ENCODE measurements at places on chromosomes 6 and 20.

- DNase-seq, result no peak
These were observed 39.8 kb upstream of the CST7 start for GRCh38 chr20:24909086-24909780.

DNA sequence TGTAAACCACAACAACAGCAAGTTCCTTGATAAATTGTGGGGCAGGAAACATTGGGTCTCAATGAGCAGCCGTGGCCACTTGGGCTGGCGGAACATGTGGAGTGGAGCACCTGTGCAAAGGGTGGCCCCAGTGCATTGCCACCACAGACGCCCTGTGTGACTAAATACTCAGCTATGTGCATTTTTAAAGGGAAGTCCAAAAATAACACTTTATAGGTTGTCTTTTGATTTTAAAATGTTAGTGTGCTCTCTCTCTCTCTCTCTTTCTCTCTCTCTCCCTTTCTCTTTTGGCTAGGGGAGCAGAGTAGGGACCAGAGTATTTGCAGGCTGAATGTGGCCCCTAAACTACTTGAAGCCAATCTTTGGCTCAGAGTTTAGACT is 236.3 kb downstream of the BCAS1 start:
- DNase-seq, result no peak

DNA sequence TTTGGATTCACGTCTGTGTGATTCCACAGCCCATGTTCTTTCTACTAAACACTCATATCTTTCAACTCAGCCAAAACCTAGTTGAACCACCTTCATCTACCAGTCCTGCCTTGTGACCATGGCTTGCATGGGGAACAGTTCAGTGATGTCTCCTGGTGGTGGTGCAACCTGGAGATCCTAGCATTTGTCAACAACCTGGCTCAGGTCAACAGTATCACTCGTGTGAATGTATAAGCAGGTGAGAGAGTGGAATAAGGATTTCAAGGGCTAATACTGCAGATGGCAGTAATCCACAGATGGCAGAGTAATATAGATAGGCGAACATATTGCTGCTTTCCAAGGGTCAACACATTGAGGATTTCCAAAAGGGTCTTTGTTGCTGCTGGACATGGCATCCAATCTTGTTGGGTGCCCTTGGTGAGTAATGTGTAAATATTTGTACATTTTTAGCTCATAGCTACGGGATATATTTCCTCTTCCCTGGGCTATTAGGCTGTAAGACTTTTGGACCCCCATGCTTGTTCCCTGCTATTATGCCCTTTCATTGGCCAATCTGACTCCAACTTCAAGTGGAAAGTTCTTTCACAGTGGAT is 13.4 kb downstream of the PBOV1 start:
- no peak for DNase-seq

- DNase-seq, result no peak
These were observed 1.9 kb downstream of the HM13 start for GRCh38 chr20:31516166-31516565.

DNA sequence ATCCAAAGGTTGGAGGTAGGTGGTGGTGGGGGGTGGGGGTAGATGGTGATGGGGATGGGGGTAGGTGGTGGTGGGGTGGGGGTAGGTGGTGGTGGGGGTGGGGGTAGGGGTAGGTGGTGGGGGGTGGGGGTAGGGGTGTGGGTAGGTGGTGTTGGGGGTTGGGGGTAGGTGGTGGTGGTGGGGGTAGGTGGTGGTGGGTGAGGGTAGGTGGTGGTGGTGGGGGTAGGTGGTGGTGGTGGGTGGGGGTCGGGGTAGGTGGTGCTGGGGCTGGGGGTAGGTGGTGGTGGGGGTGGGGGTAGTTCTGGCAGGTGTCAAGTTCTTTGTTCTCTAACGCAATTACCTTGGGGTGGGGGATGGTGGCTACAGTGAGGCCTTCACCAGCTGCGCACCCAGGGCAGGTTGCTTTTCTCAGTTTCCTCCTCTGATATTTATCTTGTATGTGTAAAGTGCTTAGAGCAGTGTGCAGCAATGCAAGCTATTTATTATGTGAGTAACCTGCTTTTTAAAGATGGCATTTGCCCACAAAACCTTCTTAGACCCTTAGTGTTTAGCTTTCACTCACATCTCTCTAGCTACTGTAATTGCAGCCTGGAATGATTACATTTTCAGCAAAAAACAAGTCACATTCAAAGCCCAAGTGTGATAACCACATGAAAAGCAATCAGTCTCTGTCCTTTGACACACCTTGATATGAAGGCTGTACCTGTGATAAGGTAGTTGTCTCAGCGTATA is 8.2 kb upstream of the CCDC167 start:
- peak; percentile 58 for DNase-seq

DNA sequence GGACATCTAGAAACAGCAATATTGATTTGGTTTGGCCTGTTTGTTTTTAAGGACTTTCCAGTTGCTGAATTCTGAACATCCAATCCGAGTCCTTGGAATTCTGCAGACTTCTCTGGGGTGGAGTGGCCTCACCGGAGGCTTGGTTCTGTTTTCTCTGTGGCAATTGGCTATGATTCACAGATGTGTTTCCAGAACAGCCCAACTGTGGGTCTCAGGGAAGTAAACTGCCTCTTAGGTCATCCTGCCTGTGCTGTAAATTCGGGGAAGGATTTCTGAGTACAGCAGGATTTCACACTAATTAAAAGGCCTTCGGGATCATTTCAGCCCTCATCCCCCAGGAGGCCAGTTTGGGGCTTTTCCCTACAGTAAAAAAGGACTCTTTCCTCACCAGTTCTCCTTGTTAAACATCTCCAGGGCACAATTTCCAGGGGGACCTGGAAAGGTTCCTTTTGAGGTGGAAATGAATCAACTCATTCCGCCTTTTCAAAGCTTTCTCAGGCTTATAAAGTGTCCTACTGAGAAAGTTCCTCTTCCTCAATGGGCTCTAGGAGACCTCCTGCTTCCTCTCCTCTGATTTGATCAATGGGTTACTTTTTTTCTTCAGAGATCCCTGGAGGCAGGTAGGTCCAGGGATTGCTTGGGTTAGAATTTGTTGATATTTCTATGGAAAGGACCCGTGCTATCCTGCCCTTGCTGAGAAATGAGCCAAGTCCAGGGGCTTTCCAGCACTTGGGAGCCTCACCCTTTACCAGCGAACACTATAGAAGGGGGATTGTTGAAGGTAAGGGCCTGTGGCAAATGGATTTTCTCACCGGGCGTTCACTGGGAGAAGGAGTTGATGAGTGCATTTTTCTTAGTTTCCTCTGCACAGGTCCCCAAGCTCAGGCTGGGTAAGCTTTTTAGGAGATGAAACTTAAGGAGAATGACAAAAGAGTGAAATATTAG is 114.6 kb downstream of the CLIC5 start:
- no peak for DNase-seq

GRCh38 chr6:106194949-106195921 is 109.1 kb downstream of the PRDM1 start:
- DNase-seq, result no peak

DNA sequence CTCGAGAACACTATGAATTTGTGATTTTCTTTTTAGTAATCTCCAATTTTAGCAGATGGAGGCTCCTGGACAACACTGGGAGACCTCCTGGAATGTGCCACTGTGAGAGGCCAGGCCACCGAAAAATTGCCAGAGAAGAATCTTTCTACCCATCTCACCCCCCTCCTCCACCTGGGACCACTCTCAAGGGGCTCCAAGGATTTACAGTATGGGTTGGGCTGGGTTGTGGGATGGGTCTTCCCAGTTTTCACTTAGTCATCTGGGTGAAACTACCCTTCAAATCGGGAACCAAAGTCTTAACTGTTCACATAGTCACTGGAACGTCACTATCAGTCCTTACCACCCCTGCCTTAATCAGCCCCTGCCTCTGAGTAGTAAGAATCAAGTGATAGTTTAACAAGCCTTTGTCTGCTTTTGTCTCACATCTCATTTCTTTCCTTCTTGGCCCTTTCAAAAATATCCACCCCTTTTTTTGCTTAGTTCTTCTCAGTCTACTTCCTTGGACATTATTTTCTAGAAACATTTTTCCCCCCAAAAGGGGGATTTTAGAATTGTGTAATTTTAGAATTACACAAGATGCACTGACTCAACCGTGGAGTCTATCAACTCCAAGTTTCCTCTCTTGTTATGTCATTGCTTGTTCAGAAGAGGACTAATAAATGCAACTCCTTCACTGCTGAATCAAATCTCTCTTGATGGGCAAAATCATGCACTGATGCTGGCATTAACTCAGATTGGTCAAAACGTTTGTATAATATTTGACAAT is 148.2 kb upstream of the MOCS1 start:
- DNase-seq, result no peak

GRCh38 chr6:26113570-26113969 is 26.3 kb downstream of the HFE start:
- no peak for DNase-seq

GRCh38 chr6:52152711-52153160 is 33.4 kb upstream of the IL17A start:
- no peak for DNase-seq

DNA sequence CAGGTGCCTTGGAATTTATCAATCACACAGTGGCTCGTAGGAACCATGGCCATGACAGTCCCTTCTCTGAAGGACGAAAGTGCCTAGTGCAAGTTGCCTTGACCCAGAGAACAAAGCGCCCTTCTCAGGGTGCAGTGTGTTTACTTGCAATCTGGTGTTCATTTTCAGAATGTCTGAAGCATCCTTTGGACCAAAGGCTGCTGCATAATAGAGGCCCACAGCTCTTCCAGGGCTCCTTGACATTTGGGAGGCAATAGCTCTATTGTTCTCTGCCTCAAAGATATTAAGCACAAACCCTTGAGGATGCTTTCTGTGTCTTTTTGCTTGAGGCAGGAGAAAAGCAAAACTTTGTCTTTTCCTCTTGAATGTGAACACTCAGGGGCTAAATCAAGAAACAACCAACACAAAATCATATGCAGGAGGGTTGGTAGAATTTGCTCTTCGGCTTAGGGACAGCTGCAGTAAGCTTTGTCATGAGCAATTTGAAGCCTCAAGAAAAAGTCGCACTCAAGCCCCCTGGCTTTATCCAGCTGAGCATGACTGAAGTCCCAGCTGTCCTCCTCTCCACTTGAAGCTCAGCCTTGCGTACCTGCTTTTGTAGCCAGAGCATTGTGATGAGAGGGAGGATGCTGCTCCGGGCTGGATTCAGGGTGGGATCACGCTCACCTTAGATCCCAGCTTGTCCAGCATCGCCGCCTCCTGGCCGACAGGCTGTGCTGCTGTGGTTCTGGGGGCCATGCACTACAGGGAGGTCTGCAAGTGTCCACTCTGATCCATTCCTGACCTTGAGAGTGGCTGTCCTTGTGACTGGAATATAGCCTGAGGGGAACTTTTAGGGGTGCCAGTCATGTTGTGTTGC is 495.4 kb downstream of the CDH26 start:
- no peak for DNase-seq

GRCh38 chr6:111195656-111196055 is 108.4 kb downstream of the SLC16A10 start:
- no peak for DNase-seq

DNA sequence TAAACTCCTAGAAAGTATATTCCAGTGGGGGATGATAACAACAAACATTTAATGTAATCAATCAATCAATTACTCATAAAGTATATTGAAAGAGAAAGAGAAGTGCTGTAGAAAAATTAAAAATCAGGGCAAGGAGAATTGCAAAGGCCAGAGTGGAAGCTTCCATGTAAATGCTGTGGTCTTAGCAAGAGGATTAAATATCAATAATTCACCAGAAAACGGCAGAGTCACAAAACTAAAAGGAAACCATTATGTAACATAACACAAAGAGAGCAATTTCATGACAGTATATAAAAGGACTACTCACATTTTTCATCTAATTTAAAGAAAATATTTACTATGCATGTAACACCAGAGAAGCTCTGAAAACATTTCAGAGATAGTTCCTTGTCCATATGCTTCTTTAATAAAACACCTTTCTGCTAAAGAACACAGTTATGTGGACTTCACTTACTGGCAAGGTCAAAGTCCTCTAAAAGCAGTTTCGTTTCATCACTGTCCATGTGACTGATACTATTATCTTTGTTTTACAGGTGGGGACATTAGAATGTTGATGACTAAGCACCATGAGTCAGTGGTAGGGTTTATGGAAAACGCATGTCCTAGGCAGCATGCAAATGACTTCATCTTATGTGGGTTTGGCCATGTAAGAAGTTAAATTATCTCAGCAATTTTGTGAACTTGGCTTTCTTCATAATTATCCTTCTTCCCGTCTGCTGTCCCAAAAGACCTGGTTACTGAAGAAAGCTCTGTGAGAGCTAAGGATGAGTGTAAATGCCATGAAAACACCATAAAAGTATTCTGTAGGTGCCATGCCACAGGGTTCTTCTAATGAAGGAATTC is 185.8 kb upstream of the TENT5A start:
- no peak for DNase-seq

- no peak for DNase-seq
These were observed 96.9 kb upstream of the SGK1 start for GRCh38 chr6:134414793-134415192.

DNA sequence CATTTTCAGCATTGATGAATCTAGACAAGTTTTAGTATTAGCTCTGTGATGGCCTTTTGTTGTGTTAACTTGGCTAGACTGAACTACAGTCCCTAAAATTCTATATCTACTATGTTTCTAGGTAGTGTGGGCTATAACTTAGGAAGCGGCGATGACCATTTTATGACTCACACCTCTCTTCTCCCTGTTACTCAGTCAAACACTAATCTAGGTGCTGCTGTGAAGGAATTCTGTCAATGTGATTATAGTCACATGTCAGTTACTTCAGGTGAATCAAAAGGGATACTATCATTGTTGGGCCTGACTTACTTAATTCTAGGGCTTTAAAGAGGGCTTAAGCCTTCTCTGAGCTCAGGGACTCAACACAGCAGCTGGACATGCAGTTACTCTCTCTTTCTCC is 691.5 kb upstream of the MAP3K7 start:
- no peak for DNase-seq

- DNase-seq, result no peak
These were observed 154.5 kb upstream of the ZNF217 start for GRCh38 chr20:53748176-53748575.

DNA sequence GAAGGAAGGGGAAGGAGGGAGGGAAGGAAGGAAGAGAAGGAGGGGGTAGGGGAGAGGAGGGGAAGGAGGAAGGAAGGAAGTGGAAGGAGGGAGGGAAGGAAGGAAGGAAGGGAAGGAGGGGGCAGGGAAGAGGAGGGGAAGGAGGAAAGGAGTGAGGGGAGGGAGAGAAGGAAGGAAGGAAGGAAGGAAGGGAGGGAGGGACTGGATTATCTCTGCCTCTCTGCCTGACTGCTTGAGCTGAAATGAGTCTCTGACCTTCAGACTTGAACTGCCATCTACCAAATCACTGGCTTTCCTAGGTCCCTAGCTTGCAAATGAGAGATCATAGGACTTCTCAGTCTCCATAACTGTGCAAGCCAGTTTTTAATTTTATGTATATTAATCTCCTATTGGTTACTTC is 436.8 kb downstream of the PREX1 start:
- no peak for DNase-seq

GRCh38 chr6:69111301-69111700 is 476.2 kb downstream of the ADGRB3 start:
- no peak for DNase-seq

- DNase-seq, result no peak
These were observed 138.3 kb upstream of the SGK1 start for GRCh38 chr6:134456226-134456625.

GRCh38 chr20:11807054-11808048 is 110.3 kb upstream of the BTBD3 start:
- DNase-seq, result no peak
